ENCODE measurements at places on chromosomes 1 and 21.

GRCh38 chr1:178142806-178143205 lies 48.9 kb downstream of the RASAL2 start:
- no peak for DNase-seq

GRCh38 chr1:154371436-154371835 lies 33.7 kb upstream of the IL6R start:
- DNase-seq = no peak

GRCh38 chr1:46675549-46676314 lies 4.1 kb downstream of the TEX38 start:
- DNase-seq = no peak

DNA sequence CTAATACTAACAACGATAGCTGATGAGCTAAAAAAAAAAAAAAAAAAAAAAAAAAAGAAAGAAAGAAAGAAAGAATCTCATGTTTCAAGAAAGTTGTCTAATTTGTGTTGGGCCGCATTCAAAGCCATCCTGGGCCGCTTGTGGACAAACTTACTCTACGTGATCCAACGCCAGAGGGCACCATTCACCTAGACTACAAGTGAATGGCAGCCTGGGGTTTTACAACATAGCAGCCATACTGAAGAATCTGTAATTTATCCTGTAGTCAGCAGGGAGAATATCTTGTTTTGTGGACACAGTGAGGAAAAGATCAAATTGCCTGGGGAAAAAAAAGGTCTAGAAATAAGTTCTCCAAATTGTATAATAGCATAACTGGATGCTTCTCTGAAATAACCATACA lies 47.0 kb downstream of the CYP2J2 start:
- DNase-seq = peak; percentile 12

DNA sequence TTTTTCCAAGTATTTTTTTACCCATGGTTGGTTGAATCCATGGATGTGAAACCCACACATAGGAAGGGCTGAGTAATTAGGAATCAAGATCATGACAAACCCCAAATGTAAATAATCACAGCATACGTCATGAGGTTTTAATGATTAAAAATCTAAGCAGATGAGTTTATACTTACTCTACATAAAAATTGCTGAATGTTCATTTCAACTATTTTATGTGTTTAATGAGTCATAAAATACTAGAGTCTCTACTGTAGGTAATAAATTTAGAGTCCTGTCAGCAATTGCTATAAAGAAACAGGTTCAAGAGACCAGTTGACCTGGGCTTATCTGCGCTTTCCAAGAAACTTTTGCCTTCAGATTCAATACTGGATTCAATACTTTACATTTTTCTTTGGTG lies 18.2 kb downstream of the CTH start:
- DNase-seq = no peak

DNA sequence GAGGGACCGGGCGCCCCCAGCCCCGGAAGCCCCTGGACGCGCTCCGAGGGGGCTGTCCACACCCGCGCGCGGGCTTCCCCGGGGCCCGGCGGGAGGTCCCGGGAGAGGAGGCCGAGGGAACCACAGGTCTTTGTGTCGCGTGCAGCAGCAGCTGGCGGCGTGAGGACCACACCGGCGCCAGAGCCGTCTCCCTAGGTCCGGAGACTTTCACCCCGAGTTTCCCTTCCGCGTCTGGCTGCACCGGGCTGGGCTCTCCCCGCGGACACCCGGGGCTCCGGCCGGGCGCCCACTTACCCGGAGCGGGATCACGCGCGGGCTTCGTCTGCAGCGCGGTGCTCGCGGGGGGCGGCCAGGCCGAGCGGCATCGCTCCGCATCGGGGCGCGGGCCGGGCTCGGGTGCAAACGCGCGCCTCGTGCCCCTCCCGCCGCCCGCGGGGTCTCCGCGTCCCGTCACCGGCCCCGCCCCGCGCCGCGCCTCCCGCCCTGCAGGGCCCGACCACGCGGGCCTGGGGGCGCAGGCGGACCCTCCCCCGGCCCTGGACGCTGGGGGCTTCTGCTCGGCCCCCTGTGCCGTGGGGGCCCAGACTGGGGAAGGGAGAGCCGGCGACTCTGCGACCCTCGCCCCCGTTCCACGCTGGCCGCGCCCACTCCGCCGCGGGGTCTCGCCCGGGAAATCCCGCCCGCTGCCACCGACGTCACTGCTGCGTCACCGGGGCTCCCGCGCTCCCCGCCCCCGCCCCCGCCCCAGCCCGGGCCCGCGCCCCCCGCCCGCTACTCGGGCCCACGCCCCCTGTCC lies at the start of gene GNG4:
GNG4 (minus strand) TSS at position 417 of the 796 bp plus-strand sequence. CDS start 65,946 bp downstream, outside the sequence.
- peak; percentile 28 for DNase-seq

- no peak for DNase-seq
Observed at GRCh38 chr1:155066777-155067176, 3.2 kb downstream of the EFNA4 start.

GRCh38 chr1:228487336-228488124 lies at the start of gene RNF187:
TSS of gene RNF187 (plus strand) at chr1:228487382.
- no peak for DNase-seq

DNA sequence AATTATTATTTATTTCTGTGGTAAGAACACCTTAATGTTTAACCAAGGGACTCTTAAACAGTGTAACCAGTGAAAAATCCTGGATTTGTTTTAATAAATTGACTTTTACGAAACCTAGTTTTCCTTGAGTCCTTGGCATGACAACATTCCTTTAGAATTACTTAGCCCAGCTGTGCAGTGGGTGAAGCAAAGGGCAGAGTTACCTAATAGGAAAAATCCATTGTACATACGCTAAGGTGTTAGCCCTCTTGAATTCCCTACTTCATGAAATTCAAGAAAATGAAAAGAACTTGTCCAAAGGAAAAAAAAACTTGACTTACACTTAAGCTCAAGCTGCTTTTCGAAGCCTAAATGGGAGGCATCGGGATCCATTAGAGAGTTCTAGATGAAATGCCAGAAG lies 852.0 kb upstream of the ADAMTS5 start:
- no peak for DNase-seq

- DNase-seq = no peak
Observed at GRCh38 chr21:15406791-15407190, 323.0 kb upstream of the USP25 start.

- no peak for DNase-seq
Observed at GRCh38 chr1:224684979-224685425, 68.9 kb downstream of the CNIH3 start.

GRCh38 chr1:235006132-235006721 lies 122.4 kb downstream of the TOMM20 start:
- DNase-seq = no peak

- no peak for DNase-seq
Observed at GRCh38 chr21:31490443-31490842, 146.4 kb upstream of the TIAM1 start.

DNA sequence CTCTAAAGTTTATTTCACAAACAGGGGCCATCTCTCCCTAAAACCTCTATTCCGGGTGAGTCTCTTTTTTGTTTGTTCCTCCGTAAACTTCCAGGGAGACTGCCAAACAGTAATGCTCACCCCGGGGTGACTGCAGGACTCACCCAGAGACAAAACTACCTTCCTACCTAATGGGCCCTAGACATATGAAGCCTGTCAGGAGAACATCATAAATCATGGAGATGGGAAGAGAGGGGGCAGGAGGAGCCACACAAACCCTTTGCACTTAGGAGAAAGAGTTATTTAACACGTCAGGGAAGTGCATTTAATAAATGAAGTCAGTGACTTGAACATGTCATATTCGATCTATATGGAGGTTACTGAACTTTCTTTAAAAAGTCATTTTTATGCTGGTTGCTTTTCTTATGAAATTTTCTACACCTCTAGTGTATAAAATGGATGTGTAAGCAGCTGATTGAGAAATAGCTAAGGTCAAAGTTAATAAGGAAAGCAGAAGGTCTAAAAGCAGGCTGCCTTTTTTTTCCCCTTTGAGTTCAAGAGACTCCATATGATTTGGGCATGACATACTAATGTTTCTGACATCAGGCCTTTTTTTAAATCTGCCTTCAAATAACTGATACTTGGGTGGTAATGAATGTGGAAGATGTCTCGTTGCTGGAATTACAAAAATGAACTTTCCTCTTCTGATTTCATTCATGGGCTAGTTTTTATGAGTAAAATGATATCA lies 286.9 kb upstream of the USP25 start:
- DNase-seq = no peak

Data from NCI-H1105 treated with DMSO at 0.1 percent for 48 hours (cell line).